ENCODE measurements at places on chromosomes 12 and 14. TPM values are rescaled to one million over a fixed set of nuclear protein-coding genes. Genes with fewer than 3 reads are reported as not detected.

Gene MMP17
- 24.3 TPM for total RNA-seq

DNA sequence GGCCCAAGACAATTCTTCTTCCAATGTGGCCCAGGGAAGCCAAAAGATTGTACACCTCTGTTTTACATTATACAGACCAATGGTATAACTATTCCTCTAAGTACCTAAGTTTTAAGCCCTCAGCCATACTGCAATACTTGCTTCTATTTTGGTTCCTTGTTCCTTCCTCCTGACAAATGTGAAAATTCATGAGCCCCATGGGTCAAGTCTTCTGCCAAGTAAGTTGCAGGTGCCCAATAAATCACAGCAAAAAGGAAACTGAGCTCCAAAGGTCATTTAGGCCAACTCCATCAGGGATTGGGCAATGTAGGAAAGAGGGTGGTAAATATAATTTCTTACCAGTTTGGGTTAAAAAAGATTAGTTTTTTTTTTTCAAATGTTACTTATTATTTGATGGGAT lies 57.7 kb upstream of the NPFF start:
- no peak for DNase-seq

- DNase-seq: no peak
Measured at GRCh38 chr12:121005346-121005815, 10.9 kb downstream of the C12orf43 start.

- DNase-seq: no peak
Measured at GRCh38 chr12:82972624-82973023, 285.9 kb downstream of the TMTC2 start.

DNA sequence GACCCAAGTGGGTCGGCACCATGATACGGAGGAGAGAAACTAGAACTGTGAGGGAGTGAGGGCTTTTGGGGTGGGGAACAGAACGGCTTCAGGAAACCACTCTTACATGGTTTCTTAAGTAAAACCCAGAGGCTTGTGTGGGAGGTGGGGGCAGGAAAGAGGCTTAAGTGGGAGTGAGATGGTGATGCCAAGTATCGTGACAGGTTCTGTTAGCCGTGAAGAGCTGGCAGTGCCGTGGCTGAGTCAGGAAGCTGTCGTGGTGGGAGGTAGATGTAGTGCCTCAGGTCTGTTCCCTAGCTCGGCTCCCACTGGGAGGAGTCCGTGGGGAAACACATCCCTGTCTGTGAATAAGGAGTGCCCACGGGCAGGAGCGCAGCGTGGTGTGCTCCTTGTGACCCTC lies 185.8 kb upstream of the FKBP4 start:
- DNase-seq: no peak

Data from glomerular endothelial cell (primary cell).